ENCODE measurements at places on chromosomes 7 and 10. TPM values are rescaled to one million over a fixed set of nuclear protein-coding genes. Genes with fewer than 3 reads are reported as not detected.
A peak's percentile ranks its signal among the peaks of the same experiment; 100 is the strongest.

GRCh38 chr10:8331896-8332729 is 277.6 kb downstream of the GATA3 start:
- peak; percentile 1 for DNase-seq

DNA sequence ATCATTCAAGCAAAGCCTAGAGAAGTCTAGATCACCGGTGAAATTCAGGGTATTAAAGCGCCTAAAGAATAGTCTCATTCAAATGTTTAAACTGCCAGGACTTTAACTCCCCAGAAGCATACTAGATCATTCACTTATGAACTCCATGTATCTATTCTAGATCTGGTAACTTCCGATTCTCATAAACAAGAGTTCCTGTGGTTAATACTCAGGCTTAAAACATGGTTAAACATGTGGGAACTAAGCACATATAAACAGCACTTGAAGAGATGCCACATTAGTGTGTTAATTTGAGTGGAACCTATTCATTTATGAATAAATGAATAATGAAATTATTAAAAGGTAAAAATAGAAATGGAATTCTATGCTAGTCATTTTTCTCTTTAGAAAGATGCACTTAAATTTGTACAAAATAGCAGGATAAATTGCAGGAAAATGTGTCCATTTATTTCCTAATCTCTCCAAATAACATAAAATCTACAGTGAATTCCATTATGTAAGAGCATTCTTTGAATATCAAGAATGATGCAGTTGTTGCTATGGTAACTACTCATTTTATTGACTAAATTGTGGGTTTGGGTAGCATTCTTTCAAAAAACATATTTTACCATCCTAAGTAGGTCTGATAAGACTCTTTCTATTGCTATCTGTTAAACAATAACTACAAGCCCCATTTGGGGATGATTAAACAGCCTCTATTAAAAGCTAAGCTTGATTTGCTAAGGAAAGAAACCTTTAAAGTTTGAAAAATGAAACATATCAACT is 147.6 kb upstream of the TMEM168 start:
- peak; percentile 14 for DNase-seq

- DNase-seq, result no peak
These were observed 48.3 kb upstream of the CDC14C start for GRCh38 chr7:48876087-48876486.

DNA sequence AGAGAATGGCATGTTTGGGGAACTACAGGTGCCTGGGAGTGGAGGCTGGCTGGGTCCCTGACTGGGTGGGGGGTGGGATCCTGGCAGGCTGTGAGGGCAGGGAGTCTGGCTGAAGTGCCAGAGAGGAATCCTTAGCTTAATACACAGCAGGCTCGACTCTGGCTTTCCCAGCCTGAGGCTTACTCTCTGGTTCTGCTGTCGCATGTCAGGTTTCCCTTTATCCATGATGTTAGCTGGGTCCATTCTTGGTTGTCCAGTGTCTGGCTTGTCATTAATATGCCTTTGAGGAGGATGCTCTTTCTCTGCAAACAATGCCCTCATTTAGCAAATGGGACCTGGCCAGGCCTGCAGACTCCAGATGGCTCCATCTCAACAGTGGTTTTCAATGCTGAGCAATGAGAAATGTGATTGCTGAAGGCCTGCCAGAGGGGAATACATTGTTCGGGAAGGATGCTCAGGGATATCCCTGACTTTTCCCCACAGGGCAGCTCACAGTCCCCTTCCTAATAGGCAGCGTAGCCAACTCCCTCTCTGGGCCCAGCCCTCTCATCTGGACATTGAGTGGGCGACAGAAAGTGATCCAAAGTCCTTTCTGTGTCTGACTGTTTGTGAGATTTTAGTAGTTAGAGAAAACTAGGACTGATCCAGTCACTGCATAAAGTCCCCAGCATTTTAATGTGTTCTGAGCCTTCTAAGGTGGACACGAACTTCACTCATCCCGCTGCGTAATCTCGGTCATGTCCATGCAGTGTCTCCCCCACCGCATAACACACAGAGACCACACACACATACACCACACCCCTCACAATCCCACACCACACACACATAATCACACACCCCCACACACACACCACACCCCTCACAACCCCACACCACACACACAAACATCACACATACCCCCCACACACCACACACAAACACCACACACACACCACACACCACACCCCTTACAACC is 124.9 kb downstream of the ANLN start:
- no peak for DNase-seq

- DNase-seq, result peak; percentile 57
These were observed 857 bp downstream of the INTS15 start for GRCh38 chr7:6590645-6591110.

GRCh38 chr10:71580926-71581325 is 138.7 kb downstream of the C10orf105 start:
- DNase-seq, result no peak

DNA sequence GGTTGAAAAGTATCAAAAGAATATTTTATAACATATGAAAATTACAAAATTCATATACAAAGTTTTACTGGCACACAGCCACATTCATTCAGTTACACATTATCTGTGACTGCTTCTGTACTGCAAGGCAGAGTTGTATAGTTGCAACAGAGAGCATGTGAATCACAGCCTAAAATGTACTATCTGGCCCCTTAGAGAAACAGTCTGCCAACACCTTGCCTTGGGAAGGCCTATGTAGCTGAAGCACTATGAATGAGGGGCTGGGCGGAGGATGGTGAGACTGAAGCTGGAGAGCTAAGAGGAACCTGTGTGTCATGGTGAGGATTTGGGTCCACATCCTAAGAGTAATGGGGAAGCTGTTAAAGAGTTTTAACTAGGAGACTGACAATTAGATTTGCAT is 35.7 kb downstream of the PDZD8 start:
- no peak for DNase-seq

GRCh38 chr7:74058486-74058885 is 25.1 kb upstream of the LIMK1 start:
- no peak for DNase-seq

Gene STAG3
- total RNA-seq, result not detected

Gene PLAU
- 154 TPM for total RNA-seq

Gene PON2
- 178 TPM for total RNA-seq

Gene LIPM
- total RNA-seq, result not detected

Gene LRGUK
- total RNA-seq, result 0.24 TPM
